ENCODE measurements at places on chromosomes 12 and 14.

DNA sequence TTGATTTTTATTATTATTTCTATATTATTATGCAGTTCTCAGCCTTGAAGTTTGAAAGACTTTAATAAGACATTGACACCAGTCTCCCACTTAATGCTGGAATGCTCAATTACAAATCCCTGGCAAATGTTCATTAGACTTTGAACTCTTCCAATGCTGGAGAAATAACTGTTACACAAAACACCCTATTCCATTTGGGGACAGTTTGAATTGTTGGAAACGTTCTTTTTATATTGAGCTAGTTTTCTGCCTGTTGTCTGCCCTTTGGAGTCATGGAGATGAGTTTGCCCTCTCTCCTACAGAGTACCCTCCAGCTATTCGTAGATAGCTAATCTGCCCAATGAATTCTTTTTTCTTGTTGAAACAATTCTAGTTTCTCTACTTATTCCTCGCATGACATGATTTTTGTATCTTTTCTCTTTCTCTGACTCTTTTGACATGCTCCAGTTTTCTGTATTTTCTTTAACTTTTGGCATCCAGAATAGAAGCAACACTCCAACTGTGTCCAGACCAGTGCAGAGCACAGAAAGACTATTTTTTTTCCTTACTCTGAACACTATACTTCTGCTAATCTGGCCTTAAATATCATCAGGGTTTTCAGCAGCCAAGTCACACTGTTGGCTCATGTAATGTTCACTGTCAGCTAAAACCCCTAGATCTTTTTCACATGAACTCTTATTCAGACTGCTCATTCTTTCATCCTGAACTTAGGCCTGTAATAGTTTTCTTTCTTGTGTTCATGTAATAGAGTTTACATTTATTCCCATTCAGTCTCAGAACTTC is 379.3 kb downstream of the RAD51B start:
- no peak for DNase-seq

GRCh38 chr12:111687255-111687654 is 1.4 kb downstream of the ACAD10 start:
- DNase-seq: no peak

DNA sequence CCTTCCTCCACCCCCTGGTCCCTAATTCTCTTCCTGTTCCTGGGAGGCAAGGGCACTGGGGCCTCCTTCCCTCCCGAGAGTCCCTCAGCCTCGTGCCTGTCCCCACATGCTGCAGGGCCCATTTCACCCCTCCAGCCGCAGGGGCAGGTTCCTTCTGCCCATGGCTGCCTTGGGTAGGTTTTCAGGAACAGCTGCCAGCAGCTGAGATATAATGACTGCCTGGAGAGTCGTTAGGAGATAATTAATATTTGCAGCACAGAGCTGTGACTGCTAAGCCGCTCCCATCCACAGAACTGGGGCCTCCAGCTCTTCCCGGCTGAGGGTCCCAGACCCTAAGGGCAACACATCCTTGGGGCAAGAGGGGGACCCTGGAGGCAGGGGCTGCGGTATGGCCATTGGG is 211.9 kb upstream of the LHX5 start:
- no peak for DNase-seq

DNA sequence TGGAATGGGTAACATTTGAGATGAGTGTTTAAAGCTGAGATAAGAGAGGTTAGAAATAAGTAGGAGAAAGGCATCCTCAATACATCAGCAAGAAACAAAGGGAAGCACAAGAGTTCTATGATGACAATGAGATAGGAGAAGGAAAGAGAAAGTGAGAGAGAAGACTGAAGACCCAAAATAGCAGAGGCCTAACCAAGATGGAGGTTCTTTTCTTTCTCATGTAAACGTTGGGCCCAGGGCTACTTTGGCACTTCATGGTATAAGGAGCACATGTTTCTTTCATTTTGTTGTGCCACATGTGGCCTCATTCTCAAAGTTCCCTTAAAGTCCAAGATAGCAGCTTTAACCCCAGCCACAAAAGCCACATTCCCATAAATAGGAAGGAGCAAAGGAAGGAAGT is 120.5 kb upstream of the RMST start:
- DNase-seq: no peak

- no peak for DNase-seq
Observed at GRCh38 chr12:117352883-117353282, 8.5 kb downstream of the NOS1 start.

DNA sequence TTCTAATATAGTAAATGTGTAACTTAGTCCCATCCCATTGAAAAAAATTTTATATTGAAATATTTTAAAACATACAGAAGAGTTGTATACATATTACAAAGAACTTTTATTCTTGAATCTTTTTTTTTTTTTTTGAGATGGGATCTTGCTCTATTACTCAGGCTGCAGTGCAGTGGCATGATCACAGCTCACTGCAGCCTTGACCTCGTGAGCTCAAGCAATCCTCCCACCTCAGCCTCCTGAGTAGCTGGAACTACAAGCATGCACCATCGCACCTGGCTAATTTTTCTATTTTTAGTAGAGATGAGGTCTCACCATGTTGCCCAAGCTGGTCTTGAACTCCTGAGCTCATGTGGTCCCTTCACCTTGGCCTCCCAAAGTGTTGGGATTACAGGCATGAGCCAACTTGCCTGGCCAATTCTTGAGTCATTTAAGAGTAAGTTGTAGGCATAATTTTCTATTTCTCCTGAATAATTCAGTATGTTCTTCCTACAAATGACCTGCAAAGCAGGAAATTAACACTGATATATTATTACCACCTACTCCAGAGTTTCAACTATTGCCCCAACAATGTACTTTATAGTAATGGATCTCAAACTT is 153.0 kb upstream of the BMP4 start:
- DNase-seq: no peak

DNA sequence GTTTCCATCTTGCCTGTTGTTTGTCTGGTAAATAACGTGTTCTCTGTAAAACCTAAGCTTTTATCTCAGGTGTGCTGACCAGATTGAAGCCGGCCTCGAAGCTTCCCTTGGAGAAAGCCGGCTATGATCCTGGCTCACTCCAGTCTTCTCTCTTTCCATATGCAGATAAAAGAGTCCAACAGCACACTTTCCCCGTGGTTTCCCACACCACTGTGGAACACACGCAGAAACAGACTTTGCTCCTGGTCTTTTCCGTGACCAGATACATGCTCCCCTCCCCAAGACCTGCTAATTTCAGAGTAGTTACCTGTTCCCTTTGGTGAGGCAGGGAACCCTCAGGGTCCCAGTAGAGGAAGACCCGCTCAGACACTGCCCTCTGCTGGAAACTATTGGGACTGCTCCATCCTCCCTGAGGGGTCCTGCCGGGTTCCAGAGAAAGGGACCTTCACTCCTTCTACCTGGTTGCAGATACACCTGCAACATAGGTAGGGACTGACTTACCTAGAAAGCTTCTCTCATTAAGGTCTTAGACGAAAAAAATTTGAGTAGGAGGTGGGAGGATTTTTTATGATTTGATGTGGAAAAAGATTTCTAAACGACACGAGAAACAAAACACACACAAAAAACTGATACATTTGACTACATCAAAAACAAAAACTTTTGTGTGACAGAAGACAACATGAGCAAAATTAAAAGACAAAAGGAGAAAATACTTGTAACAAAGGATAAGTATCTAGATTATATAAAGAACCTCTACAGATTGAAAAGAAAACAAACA is 415.4 kb upstream of the CCDC196 start:
- DNase-seq: peak; percentile 56

DNA sequence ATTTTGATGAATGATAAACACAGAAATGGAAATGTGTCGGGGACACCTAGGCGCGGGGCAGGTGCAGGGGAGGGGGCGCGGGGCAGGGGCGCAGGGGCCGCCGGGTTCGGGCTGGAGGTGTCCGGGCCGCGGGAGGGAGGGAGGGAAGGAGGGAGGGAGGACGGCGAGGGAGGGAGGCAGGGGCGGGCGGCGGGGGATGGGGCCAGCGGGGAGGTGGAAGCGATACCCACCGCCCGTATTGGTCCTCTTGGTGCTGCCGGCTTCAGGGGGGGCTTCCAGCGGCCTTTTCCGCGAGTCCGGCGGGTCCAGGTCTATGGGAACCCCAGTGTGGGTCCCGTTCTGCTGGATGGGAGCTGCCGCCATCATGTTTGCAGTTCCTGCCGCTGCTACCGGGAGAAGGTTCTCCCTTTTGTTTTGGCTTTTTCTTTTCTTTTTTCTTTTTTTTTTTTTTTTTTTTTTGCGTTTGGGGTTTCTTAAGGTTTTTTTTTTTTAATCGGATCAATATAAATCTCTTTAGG is 703 bp downstream of the NOVA1 start:
- no peak for DNase-seq

DNA sequence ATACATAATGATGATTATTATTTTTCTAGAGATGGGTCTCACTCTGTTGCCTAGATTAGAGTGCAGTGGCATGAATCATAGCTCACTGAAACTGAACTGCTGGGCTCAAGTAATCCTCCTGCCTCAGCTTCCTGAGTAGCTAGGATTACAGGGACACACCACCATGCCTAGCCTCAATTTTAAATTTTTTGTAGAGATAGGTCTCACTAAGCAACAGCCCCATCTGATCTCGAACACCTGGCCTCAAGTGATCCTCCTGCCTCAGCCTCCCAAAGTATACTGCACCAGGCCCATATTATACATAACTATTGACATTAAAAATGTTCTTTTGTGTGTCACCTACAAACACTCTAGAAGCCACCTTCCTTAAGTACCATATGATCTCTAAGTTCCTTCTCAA is 3.4 kb downstream of the TXNRD1 start:
- DNase-seq: no peak

DNA sequence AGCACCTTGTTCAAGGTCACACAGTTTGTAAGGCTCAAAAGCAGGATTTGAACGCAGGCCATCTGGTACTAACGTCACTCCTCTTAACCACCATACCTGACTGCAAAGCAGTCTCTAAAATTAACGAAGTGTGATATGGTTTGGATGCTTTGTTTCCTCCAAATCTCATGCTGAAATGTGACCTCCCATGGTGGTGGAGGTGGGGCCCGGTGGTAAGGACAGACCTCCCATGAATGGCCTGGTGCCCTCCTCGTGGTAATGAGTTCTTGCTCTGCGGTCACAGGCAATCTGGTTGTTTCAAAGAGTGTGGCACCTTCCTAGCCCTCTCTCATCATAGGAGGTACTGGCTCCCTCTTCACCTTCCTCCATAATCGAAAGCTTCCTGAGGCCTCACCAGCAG is 102.2 kb upstream of the BCL2L14 start:
- no peak for DNase-seq

GRCh38 chr14:41913398-41913797 is 306.7 kb downstream of the LRFN5 start:
- DNase-seq: no peak

DNA sequence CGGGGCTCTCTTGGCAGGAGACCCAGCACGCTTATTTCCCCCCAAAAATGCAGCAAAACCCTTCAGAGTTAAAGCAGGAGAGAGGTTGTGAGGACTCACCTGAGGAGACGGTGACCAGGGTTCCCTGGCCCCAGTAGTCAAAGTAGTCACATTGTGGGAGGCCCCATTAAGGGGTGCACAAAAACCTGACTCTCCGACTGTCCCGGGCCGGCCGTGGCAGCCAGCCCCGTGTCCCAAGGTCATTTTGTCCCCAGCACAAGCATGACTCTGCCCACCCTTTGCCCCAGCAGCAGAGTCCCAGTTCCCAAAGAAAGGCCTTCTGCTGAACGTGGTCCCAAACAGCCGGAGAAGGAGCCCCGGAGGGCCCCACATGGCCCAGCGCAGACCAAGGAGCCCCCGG is 337.7 kb downstream of the TMEM121 start:
- no peak for DNase-seq

- no peak for DNase-seq
Observed at GRCh38 chr12:107660235-107660634, 25.4 kb upstream of the PWP1 start.

GRCh38 chr12:81573228-81573627 is 185.9 kb downstream of the PPFIA2 start:
- DNase-seq: no peak

- no peak for DNase-seq
Observed at GRCh38 chr12:122558745-122559641, 31.9 kb downstream of the KNTC1 start.

GRCh38 chr14:66495218-66496098 is 9.3 kb downstream of the CCDC196 start:
- DNase-seq: no peak

DNA sequence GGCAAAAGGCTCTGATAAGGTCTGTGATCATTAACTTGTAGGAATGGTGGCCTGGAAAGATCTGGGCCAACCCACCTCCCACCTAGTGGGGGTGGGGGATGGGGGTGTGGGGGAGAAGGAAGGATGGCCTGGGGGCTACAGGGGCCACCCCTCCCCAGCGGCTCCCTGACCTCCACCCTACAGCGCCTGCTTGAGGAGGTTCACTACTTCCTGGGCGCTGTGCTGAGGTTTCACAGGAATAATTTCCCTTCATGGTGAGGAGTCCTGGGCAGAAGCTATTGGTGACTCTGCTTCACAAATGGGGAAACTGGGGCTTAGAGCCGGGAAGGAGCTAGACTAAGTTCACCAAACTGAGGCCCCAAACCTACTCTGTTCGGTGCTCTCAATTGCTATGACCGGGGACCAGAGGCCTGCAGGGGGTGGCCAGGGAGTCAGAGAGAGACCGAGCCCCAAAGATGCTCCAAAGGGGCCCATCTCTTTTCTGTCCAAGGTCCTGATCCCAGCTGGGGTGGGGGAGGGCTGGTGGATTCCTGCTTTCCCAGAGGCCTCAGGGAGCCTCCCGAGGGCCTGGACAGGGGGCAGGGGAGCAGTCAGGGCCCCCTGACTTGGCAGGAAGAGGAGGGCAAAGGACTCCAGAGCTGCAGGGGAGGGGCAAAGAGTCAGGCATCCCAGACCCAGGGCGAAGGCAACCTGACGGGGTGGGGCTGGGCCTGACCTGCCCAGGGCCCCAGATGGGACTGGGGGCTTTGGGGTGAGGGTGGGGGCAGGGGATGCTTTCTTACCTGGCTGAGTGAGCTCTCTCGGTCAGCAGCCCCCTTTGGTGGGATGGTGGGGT is 1.7 kb downstream of the HNF1A start:
- no peak for DNase-seq

DNA sequence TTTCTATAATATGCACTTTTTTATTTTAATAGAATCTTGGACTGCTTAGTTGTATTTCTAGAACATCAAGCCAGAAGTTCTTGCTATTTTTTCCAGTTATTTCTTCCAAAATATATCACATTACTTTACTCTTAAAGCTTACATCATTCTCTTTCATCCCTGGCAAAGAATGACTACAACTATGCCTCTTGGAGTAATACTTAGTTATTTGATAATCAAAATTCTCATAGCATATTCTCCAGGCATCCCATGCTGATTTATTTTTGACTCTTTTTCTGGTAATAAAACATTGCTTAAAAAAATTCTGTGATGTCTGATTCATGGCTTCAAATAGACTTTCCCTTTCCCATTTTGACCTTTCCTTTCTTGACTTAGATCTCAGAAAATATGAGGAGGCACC is 118.7 kb upstream of the TSPAN8 start:
- DNase-seq: no peak

DNA sequence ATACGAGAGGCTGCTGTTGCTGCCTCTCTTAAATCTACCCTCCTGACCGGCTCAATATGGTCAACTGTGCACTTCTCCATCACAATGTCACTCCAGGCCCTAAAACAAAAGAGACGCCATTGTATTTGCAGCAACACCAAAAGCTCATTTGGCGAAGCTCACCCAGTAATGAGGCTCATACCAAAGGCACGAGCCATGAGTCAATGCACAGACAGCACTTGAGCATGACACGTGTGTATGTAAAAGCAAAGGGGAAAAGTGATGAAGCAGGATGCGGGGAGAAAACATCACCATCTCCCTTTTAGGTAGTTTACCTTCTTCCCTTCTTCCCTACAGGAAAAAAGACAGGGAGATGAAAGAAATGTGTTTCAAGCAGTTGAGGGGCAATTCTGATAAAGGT is 150.3 kb downstream of the FOXN3 start:
- no peak for DNase-seq
